ENCODE measurements at places on chromosomes 2 and 18. TPM values are rescaled to one million over a fixed set of nuclear protein-coding genes. Genes with fewer than 3 reads are reported as not detected.

- DNase-seq, result no peak
These were observed 848 bp downstream of the TMSB10 start for GRCh38 chr2:84906108-84906899.

DNA sequence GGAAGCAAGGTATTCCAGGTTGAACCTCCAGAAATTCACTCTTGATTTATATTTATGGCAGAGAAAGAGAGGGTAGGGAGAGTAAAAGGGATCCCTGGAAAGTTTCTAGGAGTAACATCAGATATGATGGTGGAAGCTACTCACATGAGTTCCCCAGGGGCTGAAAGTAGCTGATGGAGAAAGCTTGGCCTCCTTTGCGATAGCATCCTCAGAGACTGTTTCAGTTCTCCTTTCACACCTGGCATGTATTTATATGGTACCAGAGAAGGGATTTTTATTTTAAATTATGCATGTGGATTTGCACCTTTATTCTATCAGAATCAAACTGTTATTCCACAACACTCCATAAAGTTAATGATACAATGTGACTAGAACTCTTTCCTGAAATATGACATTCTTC, 126.3 kb upstream of the OSR1 start:
- no peak for DNase-seq

GRCh38 chr2:203951366-203951902, 14.9 kb downstream of the ICOS start:
- DNase-seq, result no peak

DNA sequence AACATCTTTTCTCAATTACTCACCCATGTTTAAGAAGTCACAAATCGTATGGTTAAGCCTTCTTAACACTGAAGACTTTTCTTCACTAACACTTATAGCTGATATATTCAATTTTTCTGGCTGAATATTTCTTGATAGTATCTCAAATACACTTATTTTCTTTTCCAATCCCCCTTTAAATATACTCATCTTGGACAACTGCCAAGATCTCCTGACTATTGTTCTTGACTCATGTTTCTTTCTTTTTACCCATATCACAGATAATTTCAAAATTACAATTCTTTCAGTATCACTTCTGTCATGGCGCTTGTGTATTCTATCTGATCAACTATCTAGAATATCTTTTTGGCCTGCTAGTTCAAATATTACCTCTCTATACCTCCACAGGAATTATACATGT, 954.3 kb upstream of the ACVR2A start:
- no peak for DNase-seq

DNA sequence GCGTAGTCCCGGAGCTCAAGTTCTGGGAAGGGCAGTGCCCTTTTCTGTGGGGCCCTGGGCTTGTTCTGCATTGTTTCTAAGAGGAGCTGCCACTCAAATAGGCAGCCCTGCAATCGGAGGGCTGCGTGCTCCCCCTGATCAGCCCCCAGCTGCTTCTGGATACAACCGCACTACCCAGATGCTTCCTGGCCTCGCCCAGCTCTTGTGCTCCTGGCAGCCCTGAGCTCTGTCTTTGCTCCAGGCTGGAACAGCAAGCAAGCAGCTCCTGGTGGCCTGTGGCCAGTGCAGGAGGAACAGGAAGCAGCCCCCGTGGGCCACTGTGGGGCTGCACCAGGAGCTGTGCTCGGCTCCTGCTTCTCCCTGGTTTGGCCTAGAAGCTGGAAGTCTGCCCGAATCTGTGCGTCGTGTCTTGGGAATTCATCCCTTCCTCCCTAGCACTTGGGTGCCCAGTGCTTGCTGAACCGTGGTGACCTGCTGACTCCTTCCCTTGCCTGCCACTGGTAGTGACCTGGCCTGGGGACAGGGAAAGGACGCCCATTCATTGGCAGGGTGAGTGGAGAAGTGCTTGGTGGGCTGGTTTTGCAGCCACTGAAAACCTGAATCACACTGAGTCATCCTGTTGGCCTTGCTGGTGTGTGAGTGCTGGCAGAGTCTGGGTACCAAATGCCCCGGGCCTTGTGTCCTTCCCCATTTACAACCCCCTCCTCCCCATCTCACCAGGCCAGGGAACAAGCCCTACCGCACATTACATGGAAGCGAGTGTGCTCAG, 27.3 kb upstream of the NTSR2 start:
- DNase-seq, result no peak

DNA sequence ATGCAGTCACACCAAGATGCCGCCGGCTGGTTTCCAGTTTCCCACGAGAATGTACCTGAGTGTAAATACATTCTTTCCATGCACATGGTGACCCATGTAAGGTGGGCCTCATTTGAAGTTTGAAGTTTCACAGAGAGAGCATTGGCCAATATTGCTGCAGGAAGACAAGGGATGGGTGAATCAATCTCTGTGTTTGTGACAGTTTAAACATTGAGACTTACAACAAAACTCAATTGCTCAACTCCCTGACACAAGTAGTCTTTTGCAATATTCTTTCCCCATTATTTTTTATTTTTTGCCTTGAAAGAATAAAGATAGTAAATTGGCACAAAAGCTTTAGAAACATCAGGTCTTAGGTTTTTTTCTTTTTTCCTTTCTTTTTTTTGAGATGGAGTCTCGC, 5.1 kb downstream of the SERPINB2 start:
- no peak for DNase-seq

- no peak for DNase-seq
These were observed 365.1 kb upstream of the NETO1 start for GRCh38 chr18:73232933-73233332.

- DNase-seq, result no peak
These were observed 63.2 kb downstream of the ZEB2 start for GRCh38 chr2:144456680-144457079.

DNA sequence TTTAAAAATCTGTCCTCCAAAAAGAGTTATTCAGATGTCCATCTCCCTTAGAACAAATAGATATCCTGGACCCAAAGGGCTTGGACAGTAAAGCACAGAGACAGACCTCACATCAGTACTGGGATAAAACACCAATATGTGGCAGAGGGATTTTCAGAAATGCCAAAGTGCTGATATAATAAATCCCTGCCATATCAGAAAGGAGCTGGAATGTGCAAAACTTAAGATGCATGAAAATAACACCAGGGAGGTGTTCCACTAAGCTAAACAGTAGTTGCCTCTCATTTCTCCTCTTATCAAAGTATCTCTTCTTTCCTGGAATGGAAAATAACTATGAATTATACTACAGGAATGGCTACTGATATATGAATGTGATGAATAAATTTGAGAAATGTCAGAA, 13.2 kb downstream of the USP40 start:
- no peak for DNase-seq

GRCh38 chr2:232498452-232498851, 10.8 kb upstream of the ECEL1 start:
- no peak for DNase-seq

- no peak for DNase-seq
These were observed 134.2 kb downstream of the CALCRL start for GRCh38 chr2:187313831-187314230.

- no peak for DNase-seq
These were observed 40.9 kb downstream of the PDK1 start for GRCh38 chr2:172596776-172597175.

The DSG4 gene
- total RNA-seq, result not detected

The DSEL gene
- total RNA-seq, result 20.6 TPM

All from H1 (cell line).